ENCODE measurements at places on chromosomes 5 and 9.

DNA sequence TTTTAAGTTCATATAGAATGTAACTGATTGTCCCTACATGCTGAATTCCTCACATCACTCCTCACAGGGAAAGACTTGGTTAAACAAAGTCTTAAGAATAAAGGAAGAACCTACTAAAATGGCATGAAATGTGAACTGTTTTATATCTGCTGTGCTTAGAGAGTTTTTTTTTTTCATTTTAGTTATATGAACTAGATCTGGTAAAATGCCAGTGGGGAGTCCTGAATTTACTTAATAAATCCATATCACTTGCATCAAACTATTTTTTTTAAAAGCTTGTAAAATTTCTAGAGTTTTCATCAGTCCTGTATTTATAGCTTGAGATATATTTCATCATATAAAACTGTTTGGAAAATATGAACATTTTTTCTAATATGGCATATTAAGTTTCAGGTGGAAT is 1528.6 kb downstream of the EFNA5 start:
- DNase-seq: no peak

DNA sequence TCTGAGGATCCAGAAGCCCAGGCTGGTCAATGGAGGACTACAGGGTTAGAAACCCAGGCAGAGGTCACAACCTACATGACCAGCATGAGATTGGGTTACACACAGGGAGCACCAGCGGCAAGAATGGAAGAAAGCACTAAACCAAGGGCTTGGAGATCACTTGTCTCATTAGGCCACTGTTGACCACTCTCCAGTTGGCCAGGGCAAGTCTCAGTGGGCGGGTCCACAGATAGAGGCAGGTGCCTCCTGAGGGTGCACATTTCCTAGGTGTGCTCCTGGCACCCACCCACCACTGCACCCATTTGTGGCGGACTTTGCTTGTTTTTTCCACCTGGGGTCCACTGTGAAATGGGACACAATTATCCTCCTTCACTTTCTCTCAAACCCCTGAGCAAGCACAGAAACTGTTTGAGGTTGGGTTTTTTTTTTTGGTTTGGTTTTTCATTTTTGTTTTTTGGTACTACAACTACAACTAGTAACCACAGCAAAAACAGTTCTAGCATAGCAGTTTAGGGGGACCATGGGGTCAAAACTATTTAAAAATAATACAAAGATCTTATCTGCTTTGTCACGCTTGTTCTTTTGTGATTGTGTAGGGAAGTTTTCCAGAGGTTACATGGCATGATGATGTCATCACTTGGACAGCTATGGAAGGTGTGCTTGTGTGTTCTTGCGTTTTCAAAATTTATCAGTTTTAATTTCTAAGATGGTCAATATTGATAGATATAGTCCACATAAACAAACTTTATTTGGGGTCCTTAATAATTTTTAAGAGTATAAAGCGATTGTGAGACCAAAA is 6.1 kb downstream of the NPR2 start:
- no peak for DNase-seq

- no peak for DNase-seq
These were observed 15.0 kb downstream of the PRR16 start for GRCh38 chr5:120479066-120479465.

- no peak for DNase-seq
These were observed 168.5 kb upstream of the TARS1 start for GRCh38 chr5:33272288-33272687.

- DNase-seq: no peak
These were observed 47.2 kb downstream of the SYK start for GRCh38 chr9:90848866-90849265.

DNA sequence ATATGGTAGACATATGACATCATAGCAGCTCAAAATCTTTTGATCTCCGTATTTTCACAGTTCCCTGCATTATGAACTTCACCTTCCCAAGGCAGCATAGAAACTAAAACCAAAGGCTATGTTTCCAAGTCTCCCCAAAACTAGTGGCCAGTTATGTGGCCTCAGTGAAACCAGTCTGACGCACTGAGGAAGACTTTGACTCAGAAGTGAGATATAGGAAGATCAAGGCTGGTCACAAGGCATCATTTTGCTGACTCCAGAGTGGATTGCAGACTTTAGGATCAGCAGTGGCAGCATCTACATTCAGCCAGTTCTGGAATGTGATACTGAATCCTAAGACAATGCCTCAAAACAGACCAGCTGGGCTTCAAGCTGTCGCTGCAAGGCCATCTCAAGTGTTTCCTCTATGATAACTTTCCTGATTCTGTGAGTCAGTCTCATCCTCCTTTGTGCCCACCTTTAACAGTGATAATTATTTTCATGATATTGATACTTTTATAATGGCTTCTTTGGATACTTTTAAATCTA is 34.4 kb upstream of the ELL2 start:
- DNase-seq: no peak

DNA sequence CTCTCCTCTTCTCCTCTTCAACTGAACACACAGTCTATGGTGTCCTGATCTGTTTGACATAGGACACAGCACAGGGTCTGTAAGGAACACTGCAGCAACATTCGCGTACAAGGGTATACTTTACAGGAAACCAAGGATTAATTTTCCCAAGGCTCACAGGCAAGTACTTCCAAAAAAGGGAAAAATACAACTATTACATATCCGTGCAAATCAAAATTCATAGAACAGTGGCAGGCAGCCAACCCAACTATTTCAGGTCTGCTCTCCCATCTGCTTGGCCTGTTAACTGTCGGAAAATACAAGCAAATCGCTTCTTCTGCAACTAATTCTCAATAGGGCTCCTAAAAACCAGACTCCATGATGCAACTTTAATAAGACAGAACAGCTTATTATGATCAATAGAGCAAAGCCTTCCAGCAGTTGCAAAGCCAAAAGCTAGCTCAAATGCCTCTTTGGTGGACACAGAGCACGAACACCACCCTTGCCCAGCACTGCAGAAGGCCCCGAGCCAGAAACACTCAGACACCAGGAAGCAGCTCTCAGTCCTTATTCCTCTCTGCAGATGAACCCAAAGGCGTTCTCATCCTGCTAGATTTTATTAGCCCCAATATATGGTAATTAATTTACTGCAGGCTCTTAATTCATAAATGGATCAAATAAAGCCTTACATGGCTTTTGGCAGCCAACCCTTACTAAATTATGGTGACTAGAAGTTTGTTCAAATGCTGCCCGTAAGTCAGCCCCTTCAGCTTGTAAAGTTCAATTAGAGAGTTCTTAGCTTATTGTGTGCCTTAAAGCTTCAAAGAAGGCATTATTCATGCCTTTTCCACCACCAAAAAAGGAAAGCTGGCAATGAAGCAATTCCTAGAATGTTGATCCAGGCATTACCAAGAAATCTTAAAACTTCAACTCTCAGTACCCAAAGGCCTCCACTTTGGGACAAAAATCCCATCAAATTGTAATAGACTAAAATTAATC is 68.8 kb downstream of the ZNF608 start:
- no peak for DNase-seq

Measured in stimulated activated CD4-positive, alpha-beta T cell treated with anti-CD3 and anti-CD28 coated beads, Interleukin-12 subunit alpha, Interleukin-12 subunit beta, amount 100 ng/mL, for 4 hours (primary cell).